ENCODE measurements at places on chromosomes 12 and 14.

GRCh38 chr14:63459738-63460137, 83.4 kb downstream of the PPP2R5E start:
- no peak for DNase-seq

- DNase-seq, result no peak
Observed at GRCh38 chr14:67186172-67186768, 3.0 kb upstream of the GARIN2 start.

GRCh38 chr14:58765418-58765831, 127.7 kb downstream of the DACT1 start:
- DNase-seq, result no peak

DNA sequence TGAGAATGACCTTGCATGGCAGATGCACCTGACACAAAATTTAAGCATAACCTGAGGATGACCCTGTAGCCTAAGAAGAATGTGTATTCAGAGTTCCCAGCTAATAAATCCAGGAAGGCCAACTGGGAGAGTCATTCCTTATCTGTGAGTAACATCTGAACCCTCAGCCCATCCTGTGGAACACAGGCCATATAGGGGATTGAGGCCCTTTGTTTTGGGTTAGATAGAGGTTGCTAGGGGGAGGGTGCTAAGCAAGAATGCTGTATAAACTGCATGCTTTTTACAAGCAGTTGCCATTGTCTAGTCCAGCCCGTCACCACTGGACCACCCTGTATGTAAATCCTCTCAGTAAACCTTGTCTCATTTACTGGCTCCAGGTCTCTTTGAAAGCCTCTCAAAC, 77.0 kb downstream of the BICD1 start:
- no peak for DNase-seq

- no peak for DNase-seq
Observed at GRCh38 chr14:91115986-91116770, 2.3 kb downstream of the DGLUCY start.

DNA sequence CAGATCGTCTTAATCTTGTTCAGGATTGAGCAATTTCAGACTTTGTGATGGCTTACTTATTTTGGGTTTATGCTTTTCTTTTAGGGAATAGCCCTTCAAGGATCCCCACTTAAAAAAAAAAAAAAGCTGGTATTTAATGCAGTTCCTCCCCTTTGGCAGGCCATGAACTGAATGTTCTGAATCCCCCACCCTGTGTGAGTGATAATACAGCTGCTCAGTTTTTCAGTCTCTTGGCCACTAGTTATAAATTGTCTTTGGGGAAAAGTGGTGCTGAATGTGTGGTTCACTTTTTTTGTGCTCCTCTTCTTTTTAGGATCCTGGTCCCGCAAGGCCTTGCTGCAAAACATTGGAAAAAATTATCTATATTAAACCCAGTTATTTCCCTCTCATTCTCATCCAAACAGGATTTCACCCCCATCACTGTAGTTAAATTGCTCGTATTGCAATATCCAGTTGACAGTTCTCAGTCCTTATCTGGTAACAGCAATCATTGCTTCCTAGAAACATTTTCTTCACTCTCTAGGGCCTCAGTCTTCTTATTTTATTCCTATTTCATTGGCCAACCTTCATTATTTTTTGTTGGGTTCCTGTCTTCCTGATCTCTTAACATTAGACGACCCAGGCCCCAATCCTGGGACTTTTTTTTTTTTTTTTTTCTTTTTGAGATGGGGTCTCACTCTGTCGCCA, 73.1 kb upstream of the PAWR start:
- no peak for DNase-seq

GRCh38 chr14:60561845-60562746, 53.1 kb downstream of the SIX6 start:
- no peak for DNase-seq

- no peak for DNase-seq
Observed at GRCh38 chr12:14364583-14365271, 755 bp upstream of the ATF7IP start.

DNA sequence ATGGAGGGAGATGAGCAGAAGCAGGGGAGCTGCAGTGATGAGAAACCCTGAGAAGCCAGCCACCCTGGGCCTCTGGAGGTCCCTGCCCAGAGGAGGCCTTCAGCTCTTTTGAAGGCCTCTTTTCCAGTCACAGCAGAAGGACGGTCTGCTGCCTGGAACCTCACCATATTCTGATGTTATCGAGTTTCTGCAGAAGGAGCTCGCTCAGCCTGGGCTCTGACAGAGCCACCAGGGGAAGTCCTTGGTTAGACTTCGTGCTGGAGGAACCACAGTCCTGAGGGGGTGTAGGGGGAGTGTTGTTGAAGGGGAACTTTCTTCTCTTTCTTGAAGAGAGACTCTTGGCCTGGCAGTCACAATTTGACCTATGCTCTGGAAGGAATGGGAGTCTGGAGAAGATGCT, 25.1 kb upstream of the BATF start:
- no peak for DNase-seq

- no peak for DNase-seq
Observed at GRCh38 chr12:31407562-31407961, 81.6 kb upstream of the SINHCAF start.

- peak; percentile 70 for DNase-seq
Observed at GRCh38 chr12:8950702-8951478, 1.4 kb upstream of the M6PR start.

- DNase-seq, result no peak
Observed at GRCh38 chr12:29425722-29426121, 44.8 kb upstream of the ERGIC2 start.

DNA sequence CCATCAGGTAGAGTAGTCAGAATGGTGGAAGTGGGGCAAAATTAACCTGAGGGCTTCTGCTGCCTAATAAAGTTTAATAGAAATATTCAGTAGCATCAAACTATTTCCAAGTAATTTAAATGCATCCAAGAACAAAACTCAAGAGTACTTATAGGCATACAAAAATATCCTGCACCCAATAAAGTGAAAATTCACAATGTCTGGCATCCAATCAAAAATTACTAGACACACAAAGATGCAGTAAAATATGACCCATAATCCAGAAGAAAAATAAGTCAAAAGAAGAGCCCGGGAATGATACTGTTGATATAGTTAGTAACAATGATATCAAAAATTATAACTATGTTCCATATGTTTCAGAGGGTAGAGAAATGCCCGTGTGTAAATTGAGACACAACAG, 95.3 kb downstream of the TMEM117 start:
- no peak for DNase-seq

- DNase-seq, result peak; percentile 47
Observed at GRCh38 chr14:63759456-63759855, 31.6 kb upstream of the SGPP1 start.

GRCh38 chr12:55065535-55065934, 45.8 kb downstream of the NEUROD4 start:
- no peak for DNase-seq

DNA sequence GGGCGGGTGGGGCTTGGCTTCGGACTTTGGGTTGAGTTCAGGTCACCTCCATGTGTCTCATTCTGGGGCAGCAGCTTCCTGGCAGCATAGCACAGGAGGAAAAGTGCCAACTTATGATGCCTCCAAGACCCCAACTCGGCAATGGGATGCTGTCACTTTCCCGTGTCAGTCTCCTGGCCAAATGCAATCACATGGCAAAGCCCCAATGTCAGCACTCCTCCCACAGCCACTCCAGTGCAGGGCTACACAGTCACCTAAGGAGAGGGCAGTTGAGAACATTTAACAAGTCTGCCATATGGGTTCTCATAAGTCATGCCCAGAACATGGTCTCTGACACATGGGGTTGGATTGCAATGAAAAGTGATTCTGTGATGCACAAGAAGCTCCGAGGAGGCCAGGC, 26.7 kb downstream of the ELK3 start:
- no peak for DNase-seq

GRCh38 chr12:93288626-93289025, 89.1 kb upstream of the NUDT4 start:
- DNase-seq, result no peak

DNA sequence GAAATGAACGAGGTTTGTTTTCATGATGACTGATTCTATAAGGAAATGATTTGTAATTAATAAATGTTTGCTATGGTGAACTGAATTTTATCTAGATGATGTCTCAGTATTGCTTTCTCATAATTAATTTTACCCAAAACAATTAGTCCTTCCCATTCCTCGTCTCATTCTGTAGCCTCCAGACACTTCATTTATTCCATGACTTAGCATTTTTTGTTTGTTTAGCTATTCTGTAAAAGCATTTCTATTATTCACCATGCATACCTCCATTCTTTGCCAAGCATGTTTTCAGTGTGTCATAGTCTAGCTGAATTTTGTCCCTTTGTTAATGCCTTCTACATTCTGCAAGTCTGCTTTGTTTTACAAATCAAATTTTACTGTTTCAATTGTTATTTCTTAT, 137.4 kb upstream of the RPL10L start:
- DNase-seq, result no peak

GRCh38 chr14:100212476-100213333, 26.2 kb upstream of the YY1 start:
- DNase-seq, result no peak

- DNase-seq, result no peak
Observed at GRCh38 chr14:100857923-100858837, 32.3 kb downstream of the MEG3 start.

DNA sequence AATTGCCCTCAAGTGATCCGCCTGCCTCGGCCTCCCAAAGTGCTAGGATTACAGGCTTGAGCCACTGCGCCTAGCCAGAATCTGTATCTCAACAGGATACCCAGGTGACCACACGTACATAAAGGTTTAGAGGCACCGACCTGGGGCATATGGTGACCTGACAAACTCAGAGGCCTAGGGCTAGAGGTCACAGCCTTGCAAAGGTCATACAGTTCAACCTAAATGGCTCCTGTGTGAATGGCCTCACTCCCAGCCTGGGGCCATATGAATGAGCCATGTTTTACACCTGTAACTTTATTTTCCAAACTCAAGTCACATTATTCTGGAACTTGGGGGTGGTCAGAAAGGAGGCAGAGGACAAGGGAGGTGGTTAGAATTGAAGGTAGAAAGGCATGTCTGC, 10.0 kb downstream of the STXBP6 start:
- no peak for DNase-seq

GRCh38 chr12:132124766-132125425, 19.2 kb downstream of the DDX51 start:
- DNase-seq, result no peak

GRCh38 chr12:93447555-93448290, 6.0 kb upstream of the UBE2N start:
- DNase-seq, result peak; percentile 29

- DNase-seq, result no peak
Observed at GRCh38 chr12:47858511-47859266, 39.0 kb upstream of the HDAC7 start.

DNA sequence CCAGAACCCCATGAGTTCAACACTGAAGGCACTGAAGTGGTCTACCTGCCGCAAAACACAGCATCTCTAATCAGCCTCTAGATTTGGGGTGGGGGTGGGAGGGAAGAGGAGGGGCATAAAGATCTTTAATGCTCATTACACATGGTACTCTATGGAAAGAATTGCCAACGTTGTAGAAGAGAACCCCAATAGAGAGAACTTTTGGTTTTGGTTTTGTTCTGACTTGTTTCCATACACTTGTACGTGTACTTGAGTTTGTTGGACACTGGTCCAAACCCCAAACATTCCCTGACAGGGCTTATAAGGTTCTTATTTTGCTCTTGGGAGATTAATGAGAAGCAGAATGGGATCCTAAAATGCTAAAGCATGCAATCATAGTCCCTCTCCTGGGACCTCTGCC, 31.0 kb downstream of the GNPTAB start:
- no peak for DNase-seq

DNA sequence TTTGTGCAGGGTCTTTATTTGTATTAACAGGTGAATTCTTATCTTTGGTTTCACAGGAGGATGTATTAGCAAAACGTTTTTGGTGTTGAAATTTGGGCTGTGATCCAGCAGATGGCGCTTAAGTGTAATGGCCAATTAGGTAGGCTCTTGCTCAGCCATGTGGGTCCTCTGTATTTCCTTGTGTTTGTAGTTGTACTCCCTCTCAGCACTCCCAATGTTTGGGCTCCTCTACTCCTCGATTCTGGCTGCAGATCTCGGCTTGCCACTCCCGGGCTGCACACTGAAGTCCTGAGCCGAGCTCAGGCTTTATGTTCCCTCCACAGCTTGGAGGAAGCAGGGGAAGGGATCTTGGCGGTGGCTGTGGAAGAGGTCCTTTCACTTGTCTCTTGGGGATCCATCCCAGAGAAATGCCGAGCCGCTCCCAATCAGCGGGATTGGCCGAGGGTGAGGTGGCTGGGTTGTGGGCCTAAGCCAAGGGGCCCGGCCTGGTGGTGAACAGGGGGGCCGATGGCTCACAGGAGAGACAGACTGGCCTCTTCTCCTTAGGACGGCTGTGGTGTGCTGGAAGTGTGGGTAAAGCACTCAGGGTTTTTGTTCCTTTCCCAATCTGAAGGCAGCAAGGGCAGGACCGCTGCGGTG, 133.7 kb downstream of the AEBP2 start:
- no peak for DNase-seq

DNA sequence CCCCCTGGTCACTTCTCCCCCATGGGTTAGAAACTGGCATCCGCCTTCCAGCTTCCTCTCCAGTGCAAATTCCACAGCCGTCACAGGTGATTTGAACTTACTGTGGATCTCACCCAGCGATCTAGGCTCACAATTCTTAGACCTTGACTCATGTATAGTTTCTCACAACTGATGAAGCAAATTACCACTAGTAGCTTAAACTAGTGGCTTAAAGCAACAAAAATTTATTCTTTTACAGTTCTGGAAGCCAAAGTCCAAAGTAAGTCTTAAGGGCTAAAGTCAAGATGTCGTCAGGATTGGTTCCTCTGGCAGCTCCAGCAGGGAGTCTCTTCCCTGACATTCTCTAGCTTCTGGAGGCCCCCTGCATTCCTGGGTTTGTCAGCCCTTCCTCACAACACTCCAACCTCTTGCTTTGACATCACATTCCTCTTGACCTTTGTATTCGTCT, 117.4 kb downstream of the KTN1 start:
- DNase-seq, result no peak

DNA sequence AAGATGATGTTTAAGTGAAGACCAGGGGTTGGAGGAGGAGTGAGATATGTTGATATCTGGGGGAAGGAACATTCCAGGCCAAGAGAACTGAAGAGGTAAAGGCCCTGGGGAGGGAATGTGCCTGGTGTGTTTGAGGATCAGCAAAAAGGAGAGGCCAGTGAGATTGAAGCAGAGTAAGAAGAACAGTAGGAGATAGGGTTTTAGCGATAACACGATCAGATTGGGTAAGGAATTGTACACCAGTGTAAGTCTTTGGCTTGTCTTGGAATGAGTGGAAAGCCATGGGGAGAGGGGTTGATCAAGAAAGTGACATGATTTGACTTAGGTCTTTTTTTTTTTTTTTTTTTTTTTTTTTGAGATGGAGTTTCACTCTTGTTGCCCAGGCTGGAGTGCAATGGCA, 4.8 kb downstream of the TROAP start:
- DNase-seq, result no peak

GRCh38 chr12:48956279-48957140, 777 bp downstream of the ARF3 start:
- no peak for DNase-seq

DNA sequence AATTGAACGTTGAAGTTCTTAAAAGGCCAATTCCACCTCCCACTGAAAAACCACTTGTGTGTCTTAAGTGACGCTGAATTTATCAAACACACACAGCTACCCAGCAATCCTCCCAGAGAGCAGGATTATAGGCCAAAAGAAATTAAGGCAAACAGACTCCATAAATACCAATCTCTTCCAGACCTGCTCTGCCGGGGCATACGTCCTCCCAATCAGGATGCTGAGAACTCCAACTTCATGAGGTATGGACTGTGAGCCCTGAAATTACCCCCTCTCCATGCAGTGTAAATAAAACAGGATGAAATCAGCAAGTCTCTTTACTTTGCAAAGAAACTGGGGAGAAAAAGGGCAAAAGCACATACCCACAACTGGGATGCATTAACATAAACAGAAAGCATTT, 265.2 kb downstream of the KSR2 start:
- DNase-seq, result no peak

GRCh38 chr14:59096303-59096702, 92.2 kb upstream of the DAAM1 start:
- no peak for DNase-seq
